ENCODE measurements at places on chromosomes 3 and 15.

DNA sequence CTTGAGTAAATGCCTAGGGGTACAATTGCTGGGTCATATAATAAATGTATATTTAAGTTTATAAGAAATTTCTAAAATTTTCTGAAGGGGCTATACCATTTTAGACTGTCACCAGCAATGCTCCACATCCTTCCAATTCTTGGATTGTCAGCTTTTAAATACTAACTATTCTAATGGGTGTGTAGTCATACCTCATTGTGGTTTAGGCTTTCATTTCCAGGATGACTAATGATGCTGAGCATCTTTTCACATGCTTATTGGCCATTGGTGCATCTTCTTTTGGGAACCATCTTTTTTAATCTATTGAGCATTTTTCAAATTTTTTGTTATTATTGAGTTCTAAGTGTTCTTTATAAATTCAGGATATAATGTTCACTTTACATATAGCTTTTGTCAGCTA lies 52.5 kb upstream of the CORO2B start:
- DNase-seq: no peak

GRCh38 chr3:166957121-166957520 lies 423.0 kb downstream of the ZBBX start:
- DNase-seq: no peak

DNA sequence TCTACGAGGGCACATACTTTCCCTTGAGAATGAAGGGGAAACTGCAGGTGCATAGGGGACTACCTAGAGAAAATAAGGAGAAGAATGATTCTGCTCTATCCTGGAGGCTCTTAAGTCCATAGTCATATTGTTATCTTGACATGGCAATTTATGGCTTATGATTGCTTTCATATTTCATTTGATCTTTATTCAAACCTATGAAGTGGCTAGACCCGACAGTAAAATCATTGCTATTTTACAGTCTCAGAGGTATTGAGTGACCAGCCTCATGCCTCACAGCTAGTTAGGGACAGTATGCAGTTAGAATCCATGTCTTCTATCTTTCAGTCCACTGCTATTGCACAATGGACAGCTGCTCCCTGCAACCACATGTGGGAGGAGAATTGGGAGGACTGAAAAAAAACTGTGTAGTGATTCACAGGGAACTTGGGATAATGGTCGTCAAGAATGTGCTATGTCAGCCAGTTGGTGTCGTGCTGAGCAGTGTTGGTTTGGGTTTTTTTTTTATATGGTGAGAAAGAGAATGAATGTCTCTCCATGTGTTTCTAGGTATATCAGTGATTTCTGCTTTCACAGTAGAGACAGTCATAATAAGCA lies 63.2 kb upstream of the SPPL2A start:
- DNase-seq: no peak

GRCh38 chr15:64653757-64654156 lies 121.6 kb downstream of the RBPMS2 start:
- no peak for DNase-seq

GRCh38 chr3:45819543-45819942 lies 22.4 kb downstream of the LZTFL1 start:
- no peak for DNase-seq

GRCh38 chr3:66532160-66532587 lies 31.4 kb upstream of the LRIG1 start:
- DNase-seq: no peak

Measured in GF-D8 (cell line).